IMR-90 (cell line): ENCODE measurements at places on chromosomes 13 and 19. TPM values are rescaled to one million over a fixed set of nuclear protein-coding genes. Genes with fewer than 3 reads are reported as not detected.

DNA sequence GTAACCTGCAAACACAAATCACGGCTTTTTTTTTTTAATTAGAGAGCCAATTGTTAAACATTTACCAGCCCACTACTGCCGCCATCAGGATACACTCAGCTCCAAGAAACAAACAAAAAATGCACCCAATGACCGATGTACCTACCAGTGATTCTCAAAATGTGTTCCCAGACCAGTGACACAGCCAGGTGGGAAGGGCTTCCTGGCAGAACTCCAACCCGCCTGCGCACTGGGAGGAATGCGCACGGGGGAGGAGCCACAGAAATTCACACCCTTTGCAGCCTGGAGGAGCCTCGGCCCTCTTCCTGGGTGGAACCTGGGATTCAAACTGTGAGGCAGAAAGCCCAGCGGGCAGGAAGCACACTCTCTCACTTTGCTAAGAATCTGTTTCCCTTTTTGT, 255.9 kb downstream of the TBC1D4 start:
- H3K27ac ChIP-seq, result no peak overlapping the region
- DNase-seq, result no peak
- H3K36me3 ChIP-seq, result no peaks in the 10 kb centered on the region
- H3K4me1 ChIP-seq, result no peaks in the 10 kb centered on the region; the same call in 1 of the 2 replicates
- no peaks in the 10 kb centered on the region; the same call in 1 of the 2 replicates for H3K27me3 ChIP-seq
- no peak overlapping the region for H3K4me3 ChIP-seq

The TMEM145 gene
- total RNA-seq, result under 0.01 and 2.5 TPM in 2 replicates

The FBXO17 gene
- total RNA-seq, result 10.8 and 11.9 TPM in 2 replicates

The HS6ST3 gene
- total RNA-seq, result not detected in 2 replicates

DNA sequence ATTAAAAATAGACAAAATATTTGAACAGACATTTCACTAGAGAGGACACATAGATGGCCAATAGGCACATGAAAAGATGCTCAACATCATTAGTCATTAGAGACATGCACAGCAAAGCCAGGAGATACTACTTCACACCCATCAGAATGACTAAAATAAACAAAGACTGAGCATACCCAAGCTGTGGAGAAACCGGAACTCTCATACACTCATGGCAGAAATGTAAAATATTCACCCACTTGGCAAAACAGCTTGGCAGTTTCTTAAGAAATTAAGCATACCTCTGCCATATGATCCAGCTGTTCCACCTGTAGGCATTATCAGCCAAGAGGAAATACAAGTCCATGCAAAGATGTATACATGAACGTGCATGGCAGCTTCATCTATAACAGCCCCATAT, 213.4 kb downstream of the TSHZ3 start:
- H3K4me1 ChIP-seq, result peaks cover 18% of the 10 kb centered on the region
- no peak overlapping the region for H3K4me3 ChIP-seq
- no peak overlapping the region for H3K27ac ChIP-seq

GRCh38 chr13:37651891-37652290, 53.3 kb upstream of the POSTN start:
- no peaks in the 10 kb centered on the region for H3K27me3 ChIP-seq
- DNase-seq, result no peak
- H3K4me3 ChIP-seq, result no peak overlapping the region
- H3K36me3 ChIP-seq, result no peaks in the 10 kb centered on the region; the same call in 1 of the 2 replicates
- H3K27ac ChIP-seq, result no peak overlapping the region
- H3K4me1 ChIP-seq, result peaks cover 7% of the 10 kb centered on the region

GRCh38 chr19:46958532-46958931, 61.1 kb upstream of the NPAS1 start:
- peaks cover 27% of the 10 kb centered on the region for H3K4me1 ChIP-seq
- no peaks in the 10 kb centered on the region for H3K27me3 ChIP-seq
- H3K4me3 ChIP-seq, result no peak overlapping the region
- DNase-seq, result peak; percentile 52
- H3K36me3 ChIP-seq, result peaks cover 3% of the 10 kb centered on the region

- DNase-seq, result no peak
- H3K4me1 ChIP-seq, result no peaks in the 10 kb centered on the region
These were observed 13.8 kb downstream of the SIPA1L3 start for GRCh38 chr19:37920591-37921450.

DNA sequence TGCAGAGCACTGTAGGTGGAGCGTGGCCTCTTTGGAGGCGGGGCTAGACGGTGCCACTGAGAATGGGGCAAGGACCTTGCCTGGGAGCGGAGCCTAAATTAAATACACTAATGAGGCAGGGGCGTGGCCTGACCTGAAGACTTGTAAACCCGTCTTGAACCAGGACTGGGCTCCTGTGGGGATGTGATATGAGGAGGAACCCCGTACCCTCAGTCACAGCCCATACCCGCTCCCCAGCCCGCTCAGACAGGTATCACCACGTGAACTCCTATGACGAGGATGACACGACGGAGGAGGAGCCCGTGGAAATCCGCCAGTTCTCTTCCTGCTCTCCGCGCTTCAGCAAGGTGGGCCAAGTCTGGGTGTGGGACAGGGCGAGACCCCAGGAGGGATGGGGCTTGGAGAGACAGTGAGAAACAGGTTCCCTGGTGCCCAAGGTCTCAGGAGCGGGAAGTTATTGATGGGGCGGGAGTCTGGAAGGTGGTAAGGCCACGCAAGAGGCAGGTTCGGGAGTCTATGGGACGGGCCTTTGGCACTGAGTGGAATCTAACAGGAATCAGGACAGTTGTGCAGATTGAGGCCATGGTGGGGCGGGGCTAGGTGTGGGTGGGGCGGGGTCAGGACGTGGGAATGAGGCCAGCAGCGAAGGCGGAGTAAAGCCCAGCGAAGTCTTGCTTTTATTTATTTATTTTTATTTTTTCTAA, 14.7 kb downstream of the DNASE2 start:
- no peak overlapping the region for H3K27ac ChIP-seq
- no peaks in the 10 kb centered on the region for H3K4me1 ChIP-seq
- H3K4me3 ChIP-seq, result no peak overlapping the region
- no peaks in the 10 kb centered on the region for H3K36me3 ChIP-seq

DNA sequence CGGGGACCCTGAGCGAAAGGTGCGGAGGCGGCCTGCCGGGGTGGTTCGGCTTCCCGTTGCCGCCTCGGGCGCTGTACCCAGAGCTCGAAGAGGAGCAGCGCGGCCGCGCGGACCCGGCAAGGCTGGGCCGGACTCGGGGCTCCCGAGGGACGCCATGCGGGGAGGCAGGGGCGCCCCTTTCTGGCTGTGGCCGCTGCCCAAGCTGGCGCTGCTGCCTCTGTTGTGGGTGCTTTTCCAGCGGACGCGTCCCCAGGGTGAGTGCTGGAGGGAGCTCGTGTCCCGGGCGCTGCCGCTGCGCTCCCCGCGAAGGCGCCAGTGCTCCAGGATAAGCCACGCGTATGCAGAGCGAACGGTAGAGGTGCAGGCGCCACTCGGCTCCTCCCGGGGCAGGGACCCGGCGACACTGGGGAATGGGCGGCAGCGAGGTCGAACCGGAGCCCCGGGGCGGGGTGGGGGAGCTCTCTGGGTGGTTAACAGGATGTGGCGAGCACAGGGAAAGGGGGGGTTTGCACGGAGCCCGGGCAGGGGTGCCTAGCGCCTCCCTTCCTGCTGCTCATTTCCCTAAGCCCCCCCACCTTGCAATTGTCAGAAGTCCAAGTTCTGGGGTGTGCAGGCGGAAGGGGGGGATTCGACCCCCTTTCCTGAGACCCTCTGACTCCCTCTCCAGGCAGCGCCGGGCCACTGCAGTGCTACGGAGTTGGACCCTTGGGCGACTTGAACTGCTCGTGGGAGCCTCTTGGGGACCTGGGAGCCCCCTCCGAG, at the start of gene IL27RA:
Gene IL27RA (plus strand): TSS at position 44 of the 762 bp plus-strand sequence. CDS start 111 bp downstream, at position 155.
- H3K36me3 ChIP-seq, result no peaks in the 10 kb centered on the region
- peaks cover 30% of the 10 kb centered on the region for H3K27me3 ChIP-seq
- H3K4me3 ChIP-seq, result peak within 1 kb of the TSS; percentile 60
- H3K27ac ChIP-seq, result no peak within 1 kb of the TSS

The PRR36 gene
- not detected in 2 replicates for total RNA-seq

DNA sequence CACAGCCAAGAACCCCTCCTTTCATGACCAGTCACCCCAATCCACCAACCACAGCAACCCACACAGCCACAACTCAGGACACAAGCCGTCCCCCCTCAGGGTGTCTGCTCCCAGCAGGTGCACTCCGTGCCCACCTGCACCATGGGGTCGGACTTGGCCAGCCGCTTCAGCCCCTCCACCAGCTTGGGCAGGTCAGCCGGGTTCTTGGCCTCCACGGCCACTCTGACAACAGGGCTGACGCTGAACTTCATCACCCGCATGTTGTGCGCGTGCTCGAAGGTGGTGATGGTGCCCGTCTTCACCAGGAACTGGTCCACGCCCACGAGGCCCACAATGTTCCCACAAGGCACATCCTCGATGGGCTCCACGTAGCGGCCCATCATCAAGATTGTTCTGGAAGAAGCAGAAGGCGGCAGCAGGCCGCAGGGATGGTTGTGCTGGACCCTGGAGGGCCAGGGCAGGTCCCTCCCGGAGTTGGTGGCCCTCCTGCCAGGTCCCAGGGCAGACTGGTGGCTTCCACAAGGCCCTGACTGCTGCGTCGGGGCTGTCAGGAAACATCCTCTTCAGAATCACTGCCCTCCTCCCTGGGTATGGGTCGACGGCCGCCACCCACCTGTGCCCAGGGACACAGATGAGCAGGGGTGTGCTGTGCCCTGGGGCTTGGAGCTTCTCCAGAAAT, 5.5 kb downstream of the EEF2 start:
- no peaks in the 10 kb centered on the region for H3K27me3 ChIP-seq
- H3K4me1 ChIP-seq, result peaks cover 6% of the 10 kb centered on the region
- H3K36me3 ChIP-seq, result peaks cover 92% of the 10 kb centered on the region

DNA sequence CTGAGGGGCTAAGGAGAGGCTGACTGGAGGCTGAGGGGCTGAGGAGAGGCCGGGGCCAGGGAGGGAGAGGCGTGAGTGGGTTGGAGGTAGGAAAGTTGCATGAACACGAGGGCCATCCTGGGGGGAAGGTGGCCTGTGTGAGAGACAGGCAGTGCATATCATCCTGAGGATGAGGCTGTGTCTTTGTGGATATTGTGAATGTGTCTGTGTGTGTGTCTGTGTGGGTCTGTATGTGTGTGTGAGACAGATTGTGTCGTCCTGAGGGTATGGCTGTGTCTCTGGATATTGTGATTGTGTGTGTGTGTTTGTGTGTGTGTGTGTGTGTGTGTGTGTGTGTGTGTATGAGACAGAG, 422 bp downstream of the ZNF71 start:
- peak overlapping the region; percentile 96 for H3K4me3 ChIP-seq
- peaks cover 14% of the 10 kb centered on the region for H3K36me3 ChIP-seq
- H3K27me3 ChIP-seq, result no peaks in the 10 kb centered on the region
- H3K27ac ChIP-seq, result peak overlapping the region; percentile 41
- DNase-seq, result peak; percentile 9

GRCh38 chr13:94061301-94061700, 418.2 kb downstream of the DCT start:
- peak; percentile 79 for DNase-seq
- H3K36me3 ChIP-seq, result no peaks in the 10 kb centered on the region
- H3K27me3 ChIP-seq, result no peaks in the 10 kb centered on the region
- no peak overlapping the region for H3K27ac ChIP-seq
- no peak overlapping the region for H3K4me3 ChIP-seq

The CEACAM19 gene
- 0.56 and 0.72 TPM in 2 replicates for total RNA-seq

DNA sequence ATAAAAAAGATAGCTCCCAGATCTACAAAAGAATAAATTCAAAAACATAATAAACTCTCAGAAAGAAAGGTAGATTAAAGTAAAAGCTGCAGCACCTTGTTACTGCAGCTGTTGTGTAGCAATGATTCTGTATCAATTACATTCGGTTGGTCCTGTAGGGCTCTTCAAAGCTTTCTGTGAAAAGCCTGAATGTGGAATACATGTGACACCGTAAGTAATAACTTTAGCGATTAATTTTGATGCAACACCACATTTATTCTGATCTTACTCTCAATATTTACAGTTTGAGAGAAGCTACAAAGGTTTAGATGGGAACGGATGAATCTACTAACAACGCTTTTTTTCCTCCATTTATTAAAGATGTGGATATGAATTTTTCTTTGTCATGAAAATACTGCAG, 279.2 kb downstream of the DACH1 start:
- no peaks in the 10 kb centered on the region for H3K27me3 ChIP-seq
- H3K27ac ChIP-seq, result no peak overlapping the region
- H3K4me3 ChIP-seq, result no peak overlapping the region
- DNase-seq, result no peak

GRCh38 chr13:108195146-108195545, 20.2 kb downstream of the LIG4 start:
- no peaks in the 10 kb centered on the region for H3K4me1 ChIP-seq
- H3K4me3 ChIP-seq, result no peak overlapping the region
- H3K27me3 ChIP-seq, result peaks cover 2% of the 10 kb centered on the region; the same call in 1 of the 2 replicates
- no peak overlapping the region for H3K27ac ChIP-seq
- H3K36me3 ChIP-seq, result no peaks in the 10 kb centered on the region

DNA sequence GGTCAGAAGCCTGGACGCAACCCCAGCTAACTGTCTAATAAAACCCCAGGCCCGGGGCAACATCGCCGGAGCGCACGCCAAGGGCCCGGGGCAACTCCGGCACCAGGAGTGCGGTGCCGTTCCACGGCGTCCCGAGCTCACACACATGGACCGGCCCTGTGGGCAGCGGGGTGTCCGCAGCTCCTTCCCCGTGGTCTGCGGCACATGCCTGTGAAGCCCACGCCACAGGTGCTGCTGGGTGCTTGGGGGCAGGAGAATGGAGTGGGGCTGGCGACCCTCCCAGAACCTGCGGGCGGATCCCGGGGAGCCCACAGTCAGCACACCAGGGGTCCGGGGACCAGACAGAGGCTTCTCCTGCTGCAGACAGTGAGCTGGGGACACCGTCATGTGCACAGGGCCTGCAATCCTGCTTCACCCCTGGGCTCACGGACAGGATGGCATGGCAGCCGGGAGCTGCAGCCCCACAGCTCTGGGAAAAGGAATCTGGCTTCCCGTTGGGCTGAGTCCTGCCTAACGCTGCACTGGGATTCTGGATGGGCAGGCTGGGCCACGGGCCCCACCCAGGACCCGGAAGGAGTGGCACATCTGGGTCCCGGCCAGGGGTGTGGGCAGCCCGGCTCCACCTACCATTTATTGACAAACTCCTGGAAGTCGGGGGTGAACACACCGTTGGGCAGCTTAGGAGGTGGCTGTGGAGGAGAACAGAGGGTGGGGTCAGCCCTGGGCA, 28.2 kb upstream of the ZBTB7A start:
- no peak overlapping the region for H3K4me3 ChIP-seq
- no peaks in the 10 kb centered on the region for H3K27me3 ChIP-seq
- DNase-seq, result no peak
- no peak overlapping the region for H3K27ac ChIP-seq
- peaks cover 64% of the 10 kb centered on the region for H3K36me3 ChIP-seq

GRCh38 chr13:95289020-95289444, 12.2 kb downstream of the ABCC4 start:
- no peak for DNase-seq
- H3K27ac ChIP-seq, result no peak overlapping the region
- H3K4me1 ChIP-seq, result peaks cover 6% of the 10 kb centered on the region
- no peaks in the 10 kb centered on the region for H3K27me3 ChIP-seq
- peaks cover 14% of the 10 kb centered on the region for H3K36me3 ChIP-seq

- DNase-seq, result no peak
- H3K4me3 ChIP-seq, result no peak overlapping the region
- no peaks in the 10 kb centered on the region for H3K36me3 ChIP-seq
- H3K4me1 ChIP-seq, result peaks cover 16% of the 10 kb centered on the region
- no peak overlapping the region for H3K27ac ChIP-seq
- H3K27me3 ChIP-seq, result no peaks in the 10 kb centered on the region
These were observed 102.6 kb upstream of the RNF113B start for GRCh38 chr13:98279473-98280175.
